ENCODE measurements at places on chromosomes 4 and X. TPM values are rescaled to one million over a fixed set of nuclear protein-coding genes. Genes with fewer than 3 reads are reported as not detected.
A peak's percentile ranks its signal among the peaks of the same experiment; 100 is the strongest.

- no peak overlapping the region for H3K27ac ChIP-seq
- H3K36me3 ChIP-seq: no peaks in the 10 kb centered on the region
- no peak for DNase-seq
- H3K4me3 ChIP-seq: no peak overlapping the region
- no peaks in the 10 kb centered on the region for H3K27me3 ChIP-seq
Observed at GRCh38 chr4:91454111-91454510, 849.7 kb upstream of the GRID2 start.

DNA sequence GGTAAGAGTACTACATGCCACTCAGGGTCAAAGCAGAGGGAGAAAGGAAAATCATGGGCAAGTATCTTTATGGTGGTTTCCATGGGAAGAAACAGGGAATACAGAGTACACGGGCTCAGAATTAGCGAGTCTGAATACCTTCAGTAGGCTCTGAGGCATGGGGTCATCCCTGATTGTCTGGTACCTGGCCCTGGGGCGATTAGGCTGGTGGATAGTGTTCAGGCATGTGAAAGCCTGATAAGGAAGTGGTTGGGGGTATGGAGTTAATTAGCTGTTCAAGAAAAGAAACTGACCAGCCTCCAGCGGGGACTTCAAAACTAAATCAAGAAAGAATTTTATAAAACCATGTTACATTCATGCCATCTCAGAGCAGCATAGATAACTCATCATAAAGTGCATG, 518.8 kb downstream of the RAB28 start:
- no peaks in the 10 kb centered on the region for H3K27me3 ChIP-seq
- H3K27ac ChIP-seq: no peak overlapping the region
- DNase-seq: no peak

- DNase-seq: no peak
- no peaks in the 10 kb centered on the region for H3K4me1 ChIP-seq
- no peak overlapping the region for H3K4me3 ChIP-seq
- peaks cover 70% of the 10 kb centered on the region for H3K27me3 ChIP-seq
- no peaks in the 10 kb centered on the region for H3K36me3 ChIP-seq
Observed at GRCh38 chr4:2024683-2025082, 15.9 kb upstream of the NELFA start.

GRCh38 chr4:163109967-163110366, 56.7 kb downstream of the NAF1 start:
- H3K27me3 ChIP-seq: no peaks in the 10 kb centered on the region
- no peaks in the 10 kb centered on the region for H3K4me1 ChIP-seq
- DNase-seq: no peak

GRCh38 chrX:15616531-15616930, 15.8 kb upstream of the ACE2 start:
- H3K27me3 ChIP-seq: no peaks in the 10 kb centered on the region
- no peak overlapping the region for H3K27ac ChIP-seq
- H3K4me3 ChIP-seq: no peak overlapping the region
- no peak for DNase-seq
- no peaks in the 10 kb centered on the region for H3K36me3 ChIP-seq

GRCh38 chrX:11135564-11136185, 24.5 kb downstream of the HCCS start:
- DNase-seq: no peak
- H3K27ac ChIP-seq: no peak overlapping the region
- H3K36me3 ChIP-seq: no peaks in the 10 kb centered on the region
- H3K4me1 ChIP-seq: no peaks in the 10 kb centered on the region

DNA sequence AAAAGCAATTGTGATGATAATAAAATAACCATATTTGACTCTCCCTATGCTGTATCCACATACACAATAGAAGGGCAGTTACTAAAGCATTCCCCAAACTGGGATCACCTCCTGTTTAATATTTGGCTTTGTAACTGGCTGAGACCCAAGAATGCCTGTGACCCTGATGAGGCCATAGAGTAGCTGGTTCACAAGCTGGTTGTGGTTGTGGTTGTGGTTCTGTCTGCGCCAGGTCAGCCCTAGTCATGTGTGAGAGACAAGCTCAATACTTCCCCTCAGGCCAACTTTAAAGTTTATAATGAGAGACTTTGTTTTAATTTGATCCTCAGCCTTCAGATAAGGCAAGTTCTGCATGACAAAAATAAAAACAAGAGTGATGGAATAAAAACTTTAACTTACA, 209.9 kb downstream of the PARM1 start:
- no peak overlapping the region for H3K27ac ChIP-seq
- no peaks in the 10 kb centered on the region for H3K27me3 ChIP-seq
- no peak overlapping the region for H3K4me3 ChIP-seq
- H3K4me1 ChIP-seq: no peaks in the 10 kb centered on the region
- DNase-seq: no peak
- no peaks in the 10 kb centered on the region for H3K36me3 ChIP-seq

GRCh38 chrX:123408821-123409737, 225.0 kb downstream of the GRIA3 start:
- H3K4me1 ChIP-seq: no peaks in the 10 kb centered on the region
- H3K36me3 ChIP-seq: no peaks in the 10 kb centered on the region
- no peak overlapping the region for H3K4me3 ChIP-seq

DNA sequence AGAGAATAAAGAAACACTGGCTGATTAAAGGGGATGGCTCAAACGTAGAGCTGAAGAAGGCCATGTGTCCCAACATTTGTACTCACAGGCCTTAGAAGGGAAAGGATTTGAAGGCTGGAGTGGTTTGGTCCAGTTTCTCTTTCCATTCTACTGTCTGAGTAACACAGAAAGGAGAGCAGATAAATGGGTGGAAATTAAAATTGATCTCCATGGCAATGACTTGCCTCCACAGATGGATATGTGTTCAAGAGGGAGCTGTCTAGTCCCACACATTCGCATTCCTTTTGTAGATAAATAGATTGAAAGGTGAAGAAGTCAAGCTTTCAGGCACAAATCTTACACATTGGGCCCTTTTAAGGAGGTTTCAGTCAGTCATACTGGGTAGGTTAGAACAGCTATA, 74.6 kb downstream of the DOCK11 start:
- H3K27ac ChIP-seq: peak overlapping the region; percentile 19
- H3K27me3 ChIP-seq: no peaks in the 10 kb centered on the region
- no peaks in the 10 kb centered on the region for H3K4me1 ChIP-seq

GRCh38 chr4:60944060-60944459, 256.1 kb upstream of the ADGRL3 start:
- DNase-seq: no peak
- H3K4me3 ChIP-seq: no peak overlapping the region
- H3K36me3 ChIP-seq: no peaks in the 10 kb centered on the region
- H3K4me1 ChIP-seq: no peaks in the 10 kb centered on the region

DNA sequence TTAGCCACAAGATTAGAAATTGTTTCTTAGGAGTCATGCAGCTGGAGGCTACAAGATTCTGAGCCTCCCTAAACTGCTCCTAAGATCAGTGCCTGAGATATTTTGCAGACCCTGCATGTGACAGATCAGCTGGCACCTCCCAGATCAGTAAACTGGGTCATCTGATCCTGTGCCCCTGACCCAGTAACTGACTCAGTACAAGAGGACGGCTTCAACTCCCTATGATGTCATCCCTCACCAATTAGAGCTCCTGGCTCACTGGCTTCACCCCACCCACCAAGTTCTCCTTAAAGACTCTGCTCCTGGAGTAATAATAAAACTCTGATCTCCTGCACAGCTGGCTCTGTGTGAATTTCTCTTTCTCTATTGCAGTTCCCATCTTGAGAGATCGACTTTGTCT, 45.4 kb upstream of the PNPLA4 start:
- H3K4me1 ChIP-seq: no peaks in the 10 kb centered on the region
- DNase-seq: no peak
- H3K4me3 ChIP-seq: no peak overlapping the region
- no peak overlapping the region for H3K27ac ChIP-seq

- peaks cover 47% of the 10 kb centered on the region for H3K27me3 ChIP-seq
- no peak for DNase-seq
- peak overlapping the region; percentile 33 for H3K27ac ChIP-seq
- peaks cover 16% of the 10 kb centered on the region for H3K4me1 ChIP-seq
- peak overlapping the region; percentile 93 for H3K4me3 ChIP-seq
Observed at GRCh38 chr4:154417373-154417673, 74.3 kb downstream of the DCHS2 start.

GRCh38 chrX:131264053-131264452, 25.1 kb downstream of the IGSF1 start:
- no peaks in the 10 kb centered on the region for H3K4me1 ChIP-seq
- no peak overlapping the region for H3K4me3 ChIP-seq
- H3K27me3 ChIP-seq: no peaks in the 10 kb centered on the region
- H3K36me3 ChIP-seq: no peaks in the 10 kb centered on the region

DNA sequence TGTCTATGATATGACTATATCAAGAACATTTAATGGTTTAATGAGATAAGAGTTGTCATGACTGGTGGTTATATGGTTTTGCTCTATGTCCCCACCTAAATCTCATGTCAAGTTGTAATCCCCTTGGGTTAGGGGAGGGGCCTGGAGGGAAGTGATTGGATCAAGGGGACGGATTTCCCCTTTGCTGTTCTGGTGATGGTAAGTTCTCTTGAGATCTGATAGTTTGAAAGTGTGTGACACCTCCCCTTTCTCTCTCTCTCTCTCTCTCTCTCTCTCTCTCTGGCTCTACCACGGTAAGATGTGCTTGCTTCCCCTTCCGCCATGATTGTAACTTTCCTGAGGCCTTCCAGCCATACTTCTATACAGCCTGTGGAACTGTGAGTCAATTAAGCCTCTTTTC, 803.4 kb downstream of the TRIML1 start:
- H3K4me3 ChIP-seq: no peak overlapping the region
- no peaks in the 10 kb centered on the region for H3K36me3 ChIP-seq
- no peak overlapping the region for H3K27ac ChIP-seq
- no peaks in the 10 kb centered on the region for H3K27me3 ChIP-seq
- no peak for DNase-seq

DNA sequence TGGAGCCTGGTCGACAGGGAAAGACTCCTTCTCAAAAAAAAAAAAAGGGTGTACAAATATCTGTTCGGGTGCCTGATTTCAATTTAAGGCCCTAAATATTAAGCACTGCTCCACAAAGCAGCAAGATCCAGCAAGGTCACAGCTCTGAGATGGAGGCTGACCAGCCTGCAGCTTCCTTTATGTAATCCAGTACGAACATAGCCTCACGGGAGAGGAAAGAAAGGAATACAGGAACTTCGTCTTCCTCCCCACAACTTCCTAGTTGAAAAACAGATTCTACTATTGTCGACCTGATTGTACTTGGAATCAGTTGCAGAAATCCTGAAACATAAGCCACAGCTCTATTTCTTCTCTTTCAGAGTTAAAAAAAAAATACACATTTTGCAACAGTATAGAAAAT, 53.5 kb upstream of the TBC1D9 start:
- H3K4me1 ChIP-seq: no peaks in the 10 kb centered on the region
- DNase-seq: no peak
- H3K4me3 ChIP-seq: no peak overlapping the region
- H3K27ac ChIP-seq: no peak overlapping the region
- no peaks in the 10 kb centered on the region for H3K36me3 ChIP-seq

GRCh38 chrX:375181-376036, 11.3 kb downstream of the PPP2R3B start:
- no peak for DNase-seq
- peak overlapping the region; percentile 87 for H3K4me3 ChIP-seq
- no peak overlapping the region for H3K27ac ChIP-seq
- peaks cover 14% of the 10 kb centered on the region for H3K4me1 ChIP-seq
- H3K27me3 ChIP-seq: peaks cover 34% of the 10 kb centered on the region

DNA sequence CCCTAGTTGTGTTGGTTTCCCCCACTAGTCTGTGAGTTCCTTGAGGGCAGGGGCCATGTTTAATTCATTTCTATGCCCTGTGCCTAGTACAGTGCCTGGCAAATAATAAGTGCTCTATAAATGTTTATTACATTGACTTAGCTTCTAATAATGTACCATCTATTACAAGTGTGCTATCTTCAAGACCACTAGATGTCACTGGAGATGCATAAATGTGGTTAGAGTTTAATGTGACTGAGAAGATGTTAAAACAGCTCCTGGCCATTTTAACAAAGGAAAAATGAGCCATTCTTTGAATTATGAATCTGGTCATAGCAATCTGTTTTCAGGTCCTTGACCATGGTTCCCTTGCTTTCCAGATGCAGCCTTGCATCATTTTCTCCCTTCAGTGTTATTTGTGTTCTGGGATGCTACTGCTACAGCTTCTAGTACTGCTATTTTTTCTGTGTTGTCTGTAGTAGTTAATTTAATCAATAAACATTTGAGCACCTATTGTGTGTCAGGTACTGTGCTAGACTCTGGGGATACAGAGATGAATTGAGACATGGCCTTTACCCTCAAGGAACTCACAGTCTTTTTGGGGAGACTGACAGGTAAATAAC, 43.2 kb downstream of the SLC9A6 start:
- H3K27ac ChIP-seq: no peak overlapping the region
- no peaks in the 10 kb centered on the region for H3K27me3 ChIP-seq
- no peaks in the 10 kb centered on the region for H3K4me1 ChIP-seq

DNA sequence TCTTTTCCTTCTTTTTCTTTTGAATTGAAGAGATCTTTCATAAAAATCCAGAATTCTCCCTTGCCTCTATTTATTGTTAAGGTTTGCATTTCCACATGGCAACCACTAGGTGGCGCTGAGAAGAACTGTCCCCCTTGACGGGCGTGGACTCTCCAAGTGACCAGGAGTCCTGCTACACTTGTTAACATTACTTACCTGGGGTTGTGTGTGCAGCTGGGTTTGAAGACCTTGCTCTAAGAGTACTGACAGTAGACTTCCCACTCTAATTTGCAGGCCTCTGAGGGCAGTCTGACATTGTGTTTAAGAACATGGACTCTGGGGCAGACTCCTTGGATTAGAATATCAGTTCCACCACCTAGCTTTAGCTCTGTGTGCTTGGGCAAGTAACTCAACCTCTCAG, 52.8 kb downstream of the GPRIN3 start:
- no peak overlapping the region for H3K4me3 ChIP-seq
- H3K27ac ChIP-seq: no peak overlapping the region
- DNase-seq: no peak
- H3K36me3 ChIP-seq: no peaks in the 10 kb centered on the region
- H3K4me1 ChIP-seq: no peaks in the 10 kb centered on the region
- H3K27me3 ChIP-seq: peaks cover 2% of the 10 kb centered on the region

RASGEF1B gene
- 8.3 TPM for total RNA-seq

SOWAHD gene
- total RNA-seq: not detected

POLN gene
- total RNA-seq: 4.3 TPM

ZFP92 gene
- total RNA-seq: 0.26 TPM

TCEANC gene
- total RNA-seq: 2.7 TPM

RBM46 gene
- 0.24 TPM for total RNA-seq

LPAR4 gene
- total RNA-seq: 5.3 TPM

LANCL3 gene
- 0.59 TPM for total RNA-seq

RNF128 gene
- total RNA-seq: 14.8 TPM

RAB33A gene
- 1.8 TPM for total RNA-seq

BEX4 gene
- total RNA-seq: 80.1 TPM

Data from type B pancreatic cell (in vitro differentiated cells).